ENCODE measurements at places on chromosomes 12 and 14. TPM values are rescaled to one million over a fixed set of nuclear protein-coding genes. Genes with fewer than 3 reads are reported as not detected.

DNA sequence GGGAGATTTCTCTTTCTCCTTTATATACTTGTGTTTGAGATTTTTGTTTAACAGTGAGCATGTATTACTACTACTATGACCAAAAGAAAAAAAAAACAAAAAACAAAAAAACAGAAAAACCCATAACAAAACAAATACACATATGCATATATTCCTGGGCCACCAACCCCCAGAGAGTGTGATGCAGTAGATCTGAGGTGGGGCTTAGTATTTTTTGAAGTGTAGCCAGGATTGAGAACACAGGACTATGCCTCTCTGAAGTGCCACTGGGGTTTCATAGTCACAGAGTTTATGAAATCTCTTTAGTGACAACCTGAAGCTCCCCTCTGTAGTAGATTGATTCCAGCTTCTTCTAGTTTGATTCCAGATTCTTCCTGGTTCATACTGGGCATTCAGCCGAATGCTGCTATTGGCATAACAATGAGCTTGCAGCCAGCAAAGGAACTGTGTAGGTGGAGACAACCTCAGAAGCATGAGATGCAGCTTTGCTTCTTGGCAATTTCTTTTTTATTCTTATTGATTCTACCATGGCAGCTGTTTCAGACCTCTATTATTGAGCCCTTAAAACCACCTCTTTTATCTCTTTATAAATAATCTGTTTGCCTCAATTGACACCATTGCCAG, 15.5 kb upstream of the ANO4 start:
- DNase-seq: no peak

DNA sequence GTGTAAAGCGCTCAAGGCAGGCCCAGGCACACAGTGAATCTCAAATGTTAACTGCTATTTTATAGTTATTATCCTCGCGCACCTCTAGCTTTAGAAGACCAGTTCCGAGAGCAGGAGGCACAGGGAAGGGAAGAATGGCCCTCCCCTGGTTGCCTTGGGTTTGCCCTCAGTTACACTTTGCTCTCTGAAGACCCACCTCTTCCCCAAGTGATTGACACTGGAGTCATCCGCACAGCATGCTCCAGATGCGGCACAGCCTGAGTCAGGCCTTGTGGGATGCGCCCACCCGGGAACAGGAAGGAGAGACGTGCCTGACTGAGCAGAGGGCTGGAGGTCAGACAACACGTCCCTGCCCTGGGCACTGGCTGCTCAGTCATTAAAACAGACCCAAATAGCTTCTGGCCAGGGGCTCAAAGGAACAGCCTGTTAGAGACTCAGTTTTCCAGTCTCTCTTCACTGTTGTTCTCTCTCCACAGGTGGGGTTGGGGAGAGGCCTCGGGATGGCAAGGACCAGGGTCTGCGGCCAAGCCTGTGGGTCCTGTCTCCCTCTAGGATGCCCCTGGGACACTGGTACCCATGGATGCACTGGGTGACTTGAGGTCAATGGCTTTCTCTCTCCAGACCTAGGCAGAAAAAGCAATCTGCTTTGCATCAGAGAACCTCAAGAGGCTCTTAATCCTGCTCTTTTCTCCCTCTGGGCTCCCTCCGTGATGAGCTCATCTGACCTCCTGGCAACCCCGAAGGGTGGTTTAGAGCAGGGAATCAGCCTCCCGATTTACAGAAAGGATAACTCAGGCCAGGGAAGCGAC, 13.6 kb upstream of the MLXIP start:
- peak; percentile 87 for DNase-seq

- DNase-seq: no peak
Observed at GRCh38 chr12:50574601-50575348, 70.0 kb downstream of the DIP2B start.

- DNase-seq: no peak
Observed at GRCh38 chr14:54147758-54148157, 191.1 kb upstream of the BMP4 start.

GRCh38 chr12:113880988-113881962, 84.8 kb downstream of the RBM19 start:
- no peak for DNase-seq

GRCh38 chr12:115506822-115507559, 770.5 kb downstream of the MED13L start:
- DNase-seq: no peak

The GZMB gene
- not detected for total RNA-seq

DNA sequence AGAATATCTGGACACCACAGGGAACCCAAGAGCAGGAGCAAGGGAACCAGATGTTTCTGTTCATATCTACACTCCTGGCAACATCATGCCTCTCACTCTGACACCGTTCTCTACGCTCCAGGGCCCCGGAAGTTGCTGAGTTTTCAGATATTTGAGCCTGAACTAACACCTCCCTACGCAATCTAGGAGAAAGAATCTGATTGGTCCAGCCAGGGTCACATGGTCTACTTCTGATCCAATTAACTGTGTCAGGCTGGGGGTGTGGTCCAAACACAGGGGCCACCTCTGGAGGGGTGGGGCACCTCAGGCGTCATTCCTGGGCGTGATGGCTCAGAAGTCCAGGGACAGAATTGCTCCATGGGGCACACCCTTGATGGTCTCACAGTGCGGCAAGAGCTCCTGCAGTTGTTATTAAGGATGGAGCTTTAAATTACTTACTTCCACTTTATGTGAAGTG, 165.5 kb downstream of the PTPN11 start:
- DNase-seq: peak; percentile 70

DNA sequence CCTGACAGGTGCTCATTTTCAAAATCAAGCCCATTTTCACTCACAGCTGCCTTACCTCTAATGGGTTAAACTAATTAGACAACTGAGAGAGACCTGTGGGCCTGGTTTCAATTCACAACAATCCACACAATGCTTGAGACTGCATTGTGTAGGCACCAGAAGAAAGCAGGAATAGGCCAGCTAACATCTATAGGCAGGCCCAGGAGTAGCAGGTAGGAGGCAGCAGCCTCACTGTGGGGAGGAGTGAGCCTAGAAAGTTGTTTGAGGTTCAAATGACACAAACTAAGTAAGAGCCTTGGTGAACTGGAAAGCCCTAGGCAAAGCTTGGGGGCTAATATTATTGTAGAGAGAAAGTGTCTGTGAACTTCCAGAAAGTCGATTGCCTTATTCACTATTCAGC, 289.5 kb upstream of the CCDC196 start:
- DNase-seq: no peak

The C12orf54 gene
- 0.23 TPM for total RNA-seq

DNA sequence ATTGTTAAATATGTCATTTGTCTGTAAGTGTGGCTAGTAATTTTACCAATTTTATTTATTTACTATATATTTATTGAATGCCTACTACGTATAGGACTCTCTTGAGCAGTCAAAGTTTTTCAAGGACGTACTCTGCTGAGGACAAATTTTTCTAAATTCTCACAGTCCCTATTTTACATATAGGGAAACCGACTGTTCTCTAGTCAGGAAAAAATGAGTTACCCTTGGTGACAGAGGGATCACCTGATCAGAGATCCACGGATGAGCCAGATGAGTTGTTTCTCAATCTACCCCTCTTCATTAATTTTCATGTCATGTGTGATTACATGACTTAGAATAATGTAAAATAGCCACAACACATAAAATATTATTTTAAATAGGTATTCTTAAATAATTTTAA, 96.2 kb upstream of the SLC38A2 start:
- DNase-seq: no peak

The ASPG gene
- 0.51 TPM for total RNA-seq

DNA sequence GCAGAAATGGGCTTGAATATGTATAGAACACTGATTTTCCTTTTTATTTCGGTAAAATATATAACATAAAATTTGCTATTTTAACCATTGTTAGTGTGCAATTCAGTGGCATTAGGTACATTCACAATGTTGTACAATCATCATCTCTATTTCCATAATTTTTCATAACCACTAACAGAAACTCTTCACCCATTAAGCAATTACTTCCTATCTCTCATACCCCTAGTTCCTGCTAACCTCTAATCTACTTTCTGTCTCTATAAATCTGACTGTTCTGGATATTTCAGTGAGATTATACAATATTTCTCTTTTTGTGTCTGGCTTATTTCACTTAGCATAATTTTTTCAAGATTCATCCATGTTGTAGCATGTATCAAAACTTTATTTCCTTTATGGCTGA, 8.9 kb upstream of the RNF212B start:
- DNase-seq: no peak

The ARHGDIB gene
- total RNA-seq: 1.2 TPM

DNA sequence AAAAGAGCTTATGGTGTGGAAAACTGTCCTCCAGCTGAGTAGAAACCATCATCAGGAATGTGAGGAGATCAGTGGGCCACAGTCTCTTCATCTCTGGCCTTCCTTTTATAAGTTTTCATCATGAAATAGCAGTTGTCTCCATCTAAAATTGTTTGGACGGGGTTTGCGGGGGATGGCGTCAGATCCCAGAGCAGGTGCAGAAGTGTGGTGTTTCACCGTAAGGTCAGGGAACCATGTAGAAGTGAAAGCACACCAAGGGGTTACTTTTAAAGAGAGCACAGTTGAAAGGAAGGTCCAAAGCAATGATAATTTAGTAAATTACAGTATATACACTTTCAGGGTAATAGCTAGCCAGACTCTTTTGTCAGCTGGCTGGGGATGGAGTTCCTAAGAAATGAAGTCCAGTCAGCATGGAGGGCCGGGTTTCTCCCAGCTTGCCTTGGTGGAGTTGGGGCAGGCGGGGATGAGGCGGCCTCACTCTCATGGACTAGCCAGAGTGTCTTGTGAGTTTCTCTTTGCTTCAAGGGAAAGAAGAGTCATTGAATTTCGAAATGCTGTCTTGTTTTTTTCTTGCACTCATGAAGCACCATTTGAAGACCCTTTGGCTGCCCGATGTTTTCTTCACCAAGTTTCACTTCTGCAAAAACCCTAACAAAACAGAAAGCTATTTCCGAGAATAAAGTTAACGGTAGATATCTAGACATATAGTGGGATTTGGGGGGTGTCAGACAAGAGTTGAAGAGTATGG, 100.6 kb downstream of the ETV6 start:
- DNase-seq: no peak

DNA sequence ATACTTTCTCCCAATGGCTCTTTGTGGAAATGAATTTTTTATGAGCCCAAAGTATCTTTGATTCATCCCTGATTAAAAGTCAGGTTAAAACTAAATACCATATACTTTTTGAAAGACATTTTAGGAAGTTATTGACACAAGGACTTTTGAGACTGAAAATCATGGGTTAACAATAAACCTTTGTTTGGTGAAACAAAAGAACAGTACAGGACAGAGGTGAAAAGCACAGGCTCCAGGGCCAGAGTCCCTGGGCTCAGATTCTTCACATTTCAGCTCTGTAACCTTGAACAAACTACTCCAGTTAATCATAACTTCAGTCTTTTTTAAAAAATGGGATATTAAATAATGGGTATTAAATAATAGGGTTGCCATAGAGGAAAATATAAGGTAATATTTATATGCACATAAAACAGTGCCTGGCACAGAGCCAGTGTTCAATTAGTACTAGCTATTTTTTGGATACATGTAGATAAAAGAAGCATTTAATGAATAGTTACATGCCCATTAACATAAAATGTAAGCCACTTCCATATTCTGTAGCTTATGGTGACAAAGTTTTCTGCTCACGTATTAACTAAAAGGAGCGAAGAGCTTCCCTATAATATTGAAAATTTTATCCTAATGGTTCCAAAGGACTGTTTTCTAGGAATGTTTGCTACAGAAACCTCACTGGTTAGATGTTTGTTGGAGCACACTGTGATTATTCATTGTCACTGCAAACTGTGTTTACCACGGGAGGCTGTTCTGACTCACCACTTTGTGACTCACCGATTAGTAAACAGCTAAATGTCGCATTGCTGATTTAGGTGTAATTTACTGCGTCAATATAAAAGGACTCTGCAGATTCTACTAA, 255.4 kb downstream of the DAD1 start:
- DNase-seq: no peak

GRCh38 chr12:57031138-57031725, 14.9 kb upstream of the TAC3 start:
- DNase-seq: peak; percentile 69

- no peak for DNase-seq
Observed at GRCh38 chr14:20477211-20477876, 8.1 kb downstream of the PNP start.

GRCh38 chr12:1470051-1470450, 124.3 kb downstream of the FBXL14 start:
- no peak for DNase-seq

The SPTSSA gene
- total RNA-seq: 53.3 TPM

The CD163L1 gene
- 11.4 TPM for total RNA-seq
